ENCODE measurements at places on chromosomes 2 and 18. TPM values are rescaled to one million over a fixed set of nuclear protein-coding genes. Genes with fewer than 3 reads are reported as not detected.
A peak's percentile ranks its signal among the peaks of the same experiment; 100 is the strongest.

DNA sequence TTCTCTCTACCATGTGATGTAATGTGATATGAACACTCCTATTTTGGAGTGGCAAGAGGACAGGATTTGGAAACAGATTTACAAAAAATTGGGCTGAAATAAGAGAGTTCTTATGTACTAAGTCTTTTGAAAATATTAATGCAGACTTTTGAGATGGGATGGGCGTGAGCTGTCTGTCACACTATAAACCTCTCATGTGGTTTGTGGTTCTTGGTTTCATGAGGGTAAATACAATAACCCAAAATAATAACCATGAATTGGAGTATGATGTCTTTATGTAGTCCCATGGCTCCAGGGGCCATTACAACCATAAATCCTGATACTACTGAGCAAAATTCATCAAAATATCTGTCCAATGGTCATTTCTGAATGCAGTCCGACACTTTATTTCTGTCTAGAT is 668.0 kb downstream of the MBD2 start:
- H3K27me3 ChIP-seq, result no peaks in the 10 kb centered on the region
- no peaks in the 10 kb centered on the region for H3K4me1 ChIP-seq
- H3K27ac ChIP-seq, result no peak overlapping the region

KCNG2 gene
- not detected for polyA plus RNA-seq

DNA sequence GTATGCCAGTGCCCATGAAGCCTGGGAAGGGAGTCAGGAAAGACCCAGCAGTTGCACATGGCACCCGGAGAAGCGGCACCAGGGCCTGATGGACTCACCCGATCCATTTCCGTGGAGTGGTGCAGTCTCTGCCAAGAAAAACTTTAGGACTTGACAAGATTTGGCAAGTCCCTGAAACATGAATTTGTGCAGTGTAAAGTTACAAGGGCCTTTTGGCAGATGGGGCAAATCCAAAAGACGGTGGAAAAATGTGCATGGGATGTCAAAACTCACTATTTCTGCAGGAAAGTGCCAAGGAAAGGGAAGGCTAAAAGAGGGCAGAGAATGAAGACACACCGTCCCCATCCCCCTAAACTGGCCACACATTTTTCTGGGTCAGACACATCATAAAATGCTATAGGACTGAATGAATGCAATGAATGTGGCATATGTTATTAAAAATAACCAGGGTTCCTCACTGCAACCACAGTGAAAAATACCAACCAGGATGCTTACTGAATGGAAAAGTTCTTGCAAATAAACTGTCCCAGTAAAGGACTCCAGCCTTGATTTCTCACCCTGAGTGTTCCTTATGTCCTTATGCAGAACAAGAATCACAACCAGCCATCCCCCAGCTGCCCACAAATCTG is 173.5 kb upstream of the SIX2 start:
- H3K36me3 ChIP-seq, result no peaks in the 10 kb centered on the region
- H3K4me3 ChIP-seq, result no peak overlapping the region
- DNase-seq, result no peak
- no peak overlapping the region for H3K27ac ChIP-seq
- no peaks in the 10 kb centered on the region for H3K4me1 ChIP-seq
- H3K27me3 ChIP-seq, result no peaks in the 10 kb centered on the region

GRCh38 chr2:20625491-20626391 is 25.2 kb downstream of the HS1BP3 start:
- peaks cover 69% of the 10 kb centered on the region for H3K4me1 ChIP-seq
- no peaks in the 10 kb centered on the region for H3K27me3 ChIP-seq
- peak overlapping the region; percentile 98 for H3K27ac ChIP-seq
- no peaks in the 10 kb centered on the region for H3K36me3 ChIP-seq

ANKRD36B gene
- 20.5 TPM for polyA plus RNA-seq

GRCh38 chr2:99096728-99097127 is 44.8 kb upstream of the C2orf15 start:
- H3K36me3 ChIP-seq, result no peaks in the 10 kb centered on the region
- no peaks in the 10 kb centered on the region for H3K4me1 ChIP-seq
- no peak overlapping the region for H3K27ac ChIP-seq

All from heart right ventricle (tissue), 16 donors.